ENCODE measurements at places on chromosomes 12 and 14.

- no peak for DNase-seq
These were observed 185.8 kb upstream of the RMST start for GRCh38 chr12:97276661-97277429.

DNA sequence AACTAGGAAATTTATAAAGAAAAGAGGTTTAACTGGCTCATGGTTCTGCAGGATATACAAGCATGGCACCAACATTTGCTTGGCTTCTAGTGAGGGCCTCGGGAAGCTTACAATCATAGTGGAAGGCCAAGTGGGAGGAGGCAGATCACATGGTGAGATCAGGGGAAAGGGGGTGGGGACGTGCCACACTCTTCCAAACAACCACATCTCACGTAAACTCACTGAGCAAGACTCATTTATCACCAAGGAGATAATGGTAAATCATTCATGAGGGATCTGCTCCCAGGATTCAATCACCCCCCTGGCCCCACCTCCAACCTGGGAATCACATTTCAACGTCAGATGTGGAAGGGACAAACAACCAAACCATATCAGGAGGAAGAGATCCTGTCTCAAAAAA lies 35.8 kb downstream of the NUMB start:
- DNase-seq, result no peak

GRCh38 chr14:100618318-100618693 lies 31.1 kb upstream of the BEGAIN start:
- DNase-seq, result peak; percentile 80

DNA sequence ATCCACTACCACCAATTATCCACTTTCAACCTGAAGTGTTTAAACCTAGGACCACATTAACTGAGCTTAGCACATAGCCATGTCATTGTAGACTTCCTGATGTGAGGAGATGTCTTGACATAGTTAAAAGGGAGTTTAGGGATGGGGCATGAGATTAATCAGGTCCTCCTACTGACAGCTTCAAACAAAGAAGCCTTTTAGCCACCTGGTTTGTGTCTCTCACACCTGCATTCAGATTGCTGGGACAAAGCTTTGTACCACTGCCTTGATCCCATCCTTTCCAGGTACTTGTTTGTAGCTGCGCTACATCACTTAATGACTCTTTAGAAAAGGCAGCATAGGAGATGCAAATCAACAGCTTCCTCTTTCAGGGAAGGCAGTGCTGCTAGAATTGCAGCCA lies 340.7 kb upstream of the DDHD1 start:
- DNase-seq, result no peak

DNA sequence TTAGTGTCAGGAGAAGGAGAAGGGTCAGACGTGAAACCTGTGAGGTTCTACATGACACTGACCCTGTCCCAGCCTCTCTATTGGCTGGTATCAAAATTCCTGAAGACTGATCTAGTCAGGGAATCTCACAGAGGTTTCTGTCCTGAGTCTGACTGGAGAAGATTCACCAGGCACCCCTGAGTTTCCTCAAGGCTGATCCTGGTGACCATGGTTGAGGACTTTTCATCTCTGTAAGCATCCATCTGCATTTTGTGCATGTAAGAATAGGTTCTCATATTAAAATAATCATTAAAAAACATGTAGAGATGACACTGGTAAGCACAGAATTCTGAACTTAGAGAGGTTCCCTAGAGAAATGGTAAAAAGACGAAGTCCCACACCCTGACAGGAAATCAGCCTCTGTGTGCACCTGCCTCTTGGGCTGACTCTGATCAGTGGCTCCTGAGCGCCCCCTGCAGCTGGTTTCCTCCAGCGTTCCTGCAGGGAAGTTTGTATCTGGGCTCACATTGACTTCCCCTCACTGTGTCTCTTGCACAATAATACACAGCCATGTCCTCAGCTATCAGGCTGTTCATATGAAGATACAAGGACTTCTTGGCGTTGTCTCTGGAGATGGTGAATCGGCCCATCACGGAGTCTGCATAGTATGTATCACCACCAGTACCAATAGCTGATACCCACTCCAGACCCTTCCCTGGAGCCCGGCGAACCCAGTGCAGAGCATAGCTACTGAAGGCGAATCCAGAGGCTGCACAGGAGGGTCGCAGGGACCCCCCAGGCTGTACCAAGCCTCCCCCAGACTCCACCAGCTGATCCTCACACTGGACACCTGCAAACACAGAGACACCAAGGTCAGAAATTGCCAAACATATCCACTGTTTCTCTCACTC lies 991.9 kb downstream of the TMEM121 start:
- DNase-seq, result peak; percentile 90

- no peak for DNase-seq
These were observed 44.7 kb downstream of the SPTB start for GRCh38 chr14:64834965-64835364.

DNA sequence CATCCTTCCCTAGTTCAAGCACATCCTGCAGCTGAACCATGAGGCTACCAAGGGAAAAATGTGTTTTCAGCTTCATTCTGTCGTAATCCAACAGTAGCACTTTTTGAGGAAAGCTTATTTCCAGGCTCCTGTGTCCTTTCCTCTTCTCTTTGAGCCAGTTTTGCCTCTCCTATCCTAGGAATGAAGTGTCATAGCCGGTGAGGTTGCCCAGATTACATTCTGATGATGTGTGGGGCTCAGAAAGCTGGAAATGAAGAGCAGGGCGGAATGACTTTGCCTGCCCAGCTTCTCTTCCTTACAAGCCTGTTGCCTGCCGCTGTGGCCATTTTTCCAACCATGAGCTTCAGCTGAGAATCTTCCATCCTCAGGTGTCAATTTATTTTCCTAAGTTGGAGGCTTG lies 381.8 kb downstream of the NUAK1 start:
- no peak for DNase-seq

- no peak for DNase-seq
These were observed 8.0 kb downstream of the CSRNP2 start for GRCh38 chr12:51075390-51075789.

DNA sequence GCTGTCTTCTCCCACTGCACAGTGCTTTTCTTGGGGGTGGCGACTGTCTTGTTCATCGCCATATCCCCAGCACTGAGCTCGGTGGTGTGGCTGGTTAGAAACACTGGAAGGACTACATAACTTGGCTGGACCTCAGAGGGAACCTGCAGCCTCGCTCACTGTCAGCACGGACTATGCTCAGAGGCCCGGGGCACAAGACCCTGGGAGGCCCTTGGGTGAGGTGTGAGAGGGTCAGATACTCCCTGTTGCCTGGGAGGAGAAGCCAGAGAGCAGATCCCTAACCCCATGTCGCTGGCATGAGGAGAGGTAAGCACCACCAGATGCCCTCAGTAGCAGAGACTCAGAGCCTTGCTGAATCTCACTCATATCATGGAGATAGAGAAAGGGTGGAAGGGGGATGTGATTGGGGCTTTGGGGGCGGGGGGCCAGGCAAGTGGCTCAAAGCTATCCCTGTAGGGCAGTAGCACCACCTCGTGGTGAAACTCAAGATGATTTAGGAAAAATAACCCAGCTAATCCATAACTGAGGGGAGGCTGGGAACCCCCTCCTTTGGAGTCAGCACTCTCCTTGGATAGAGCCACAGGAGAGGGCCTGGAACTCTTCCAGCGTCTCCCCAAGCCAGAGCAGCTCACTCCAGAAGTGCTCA lies 18.7 kb upstream of the HDAC7 start:
- no peak for DNase-seq
